Activated CD4-positive, CD25-positive, alpha-beta regulatory T cell treated with anti-CD3 and anti-CD28 coated beads, Interleukin-2, amount 50 U/mL, for 24 hours (primary cell): ENCODE measurements at places on chromosomes 2 and 18.

DNA sequence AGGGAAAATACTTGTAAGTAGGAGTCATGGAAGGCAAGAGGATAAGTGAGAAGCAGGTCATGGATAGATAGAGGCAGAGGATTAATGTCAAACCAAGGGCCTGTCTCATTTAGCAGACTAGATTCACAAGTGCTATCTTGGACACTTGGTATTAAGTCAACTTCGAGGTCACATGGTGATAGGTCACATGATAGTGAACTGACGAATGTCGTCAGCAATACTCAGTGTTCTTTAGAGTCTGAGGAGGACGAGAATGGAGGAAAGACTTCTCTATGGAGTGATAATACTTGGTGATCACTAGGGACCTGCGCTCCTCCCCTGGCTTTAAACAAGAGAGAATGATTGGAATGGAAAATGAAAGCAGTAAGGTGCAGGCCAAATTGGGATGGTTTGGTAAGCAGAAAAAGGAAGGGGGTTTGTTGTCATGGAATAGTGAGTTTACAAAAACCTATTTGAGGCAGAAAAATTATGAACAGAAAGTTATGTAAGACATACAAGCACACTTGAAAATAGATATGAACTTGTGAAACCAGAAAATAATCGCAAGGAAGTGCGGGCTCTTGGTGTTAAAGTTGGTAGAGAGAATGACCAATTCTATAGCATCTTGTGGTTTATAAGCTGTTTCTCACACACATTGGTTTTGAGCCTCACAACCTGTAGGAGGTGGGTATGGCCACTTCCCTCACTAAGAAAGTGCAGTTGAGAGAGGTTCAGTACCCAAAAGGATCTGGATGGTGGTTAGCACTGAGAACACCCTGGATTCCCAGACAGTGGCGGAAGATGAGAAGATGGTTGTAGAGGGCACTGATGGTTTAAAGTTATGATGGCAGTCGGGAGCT, 141.5 kb downstream of the WDSUB1 start:
- no peak for ATAC-seq

DNA sequence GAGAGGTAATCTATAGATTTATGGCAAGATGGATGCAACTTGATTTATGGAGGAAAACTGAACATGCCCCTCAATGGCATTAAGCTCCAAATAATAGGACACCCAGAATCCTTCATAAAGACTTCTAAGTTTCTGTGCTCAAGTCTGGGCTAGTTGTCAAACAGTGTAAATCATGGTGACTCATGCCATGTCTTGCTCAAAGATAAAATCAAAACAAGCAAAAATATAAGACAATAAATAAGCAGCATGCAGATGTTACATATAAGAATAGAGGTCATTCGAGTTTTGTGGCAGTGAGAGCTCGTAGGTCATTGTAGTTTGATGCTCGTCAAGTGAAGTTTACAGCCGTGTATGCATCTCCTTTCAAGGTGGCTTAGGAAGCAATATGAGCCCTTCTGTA, 403.2 kb downstream of the THSD7B start:
- no peak for ATAC-seq

- no peak for ATAC-seq
These were observed 1624.2 kb downstream of the LRP1B start for GRCh38 chr2:140506606-140507005.

DNA sequence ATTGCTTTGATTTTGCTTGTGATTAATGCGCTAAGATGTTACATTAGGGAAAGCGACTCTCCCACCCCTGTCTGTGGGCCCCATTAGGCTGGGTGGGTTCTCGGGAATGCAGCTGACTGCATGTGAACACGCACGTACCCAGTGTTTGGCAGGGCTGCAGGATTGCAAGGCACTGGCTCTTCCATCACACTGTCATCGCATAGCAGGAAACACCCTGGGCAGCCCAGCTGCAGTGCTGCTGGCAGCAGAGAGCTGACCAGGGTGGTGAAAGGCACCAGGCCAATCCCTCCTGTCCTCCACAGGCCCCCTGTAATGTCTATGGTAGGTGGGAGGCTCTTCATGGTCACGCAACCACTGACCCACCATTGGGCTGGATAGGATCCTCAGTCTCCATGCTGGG, 34.4 kb upstream of the FZD7 start:
- ATAC-seq: no peak
